ENCODE measurements at places on chromosomes 7 and 10. TPM values are rescaled to one million over a fixed set of nuclear protein-coding genes. Genes with fewer than 3 reads are reported as not detected.

Gene HMX2
- total RNA-seq, result not detected

Gene NRP1
- 5.0 TPM for total RNA-seq

Gene SPDYE1
- not detected for total RNA-seq

Gene ATP6V0E2
- total RNA-seq, result 46.7 TPM

Gene RSPH10B2
- total RNA-seq, result 0.59 TPM

Gene HELLS
- total RNA-seq, result 247 TPM

Gene ASIC3
- total RNA-seq, result 4.0 TPM

Gene UPP1
- total RNA-seq, result 64.2 TPM

Gene SERPINE1
- 0.45 TPM for total RNA-seq

Gene SEMA3A
- total RNA-seq, result 0.14 TPM

Gene PNLIP
- total RNA-seq, result not detected

Gene EFCAB10
- not detected for total RNA-seq

Gene GNAT3
- total RNA-seq, result not detected

Gene AKR1D1
- not detected for total RNA-seq

Gene SLC13A4
- not detected for total RNA-seq

Gene ACTR3C
- 7.9 TPM for total RNA-seq

Gene DYDC1
- total RNA-seq, result not detected

Gene WNT16
- not detected for total RNA-seq

Gene LLCFC1
- total RNA-seq, result not detected

Gene MRLN
- total RNA-seq, result 0.82 TPM

Gene UCMA
- total RNA-seq, result not detected

Gene GRID1
- not detected for total RNA-seq

Gene SPDYE2B
- total RNA-seq, result not detected

Gene SORCS3
- not detected for total RNA-seq

Gene ZPBP
- not detected for total RNA-seq

Gene UBE2D4
- total RNA-seq, result 17.2 TPM

Gene TMEM213
- total RNA-seq, result not detected

Gene CTTNBP2
- total RNA-seq, result not detected

Gene COL26A1
- total RNA-seq, result not detected

Gene PRLHR
- not detected for total RNA-seq

Gene FAM221A
- 6.6 TPM for total RNA-seq

Gene HOXA5
- total RNA-seq, result not detected

Gene LFNG
- 34.2 TPM for total RNA-seq

Gene KLLN
- total RNA-seq, result 0.54 TPM

Gene CNNM1
- total RNA-seq, result 0.28 TPM

Gene TRDMT1
- total RNA-seq, result 3.9 TPM

Gene PILRA
- 9.8 TPM for total RNA-seq

Gene WNT2
- total RNA-seq, result not detected

Gene FBXL13
- total RNA-seq, result 0.99 TPM

Gene ZNF736
- total RNA-seq, result 18.7 TPM

Gene TRPV5
- not detected for total RNA-seq

Gene THSD7A
- total RNA-seq, result not detected

Gene RASA4
- 54.1 TPM for total RNA-seq

Gene SPAM1
- total RNA-seq, result not detected

Gene OR2A42
- not detected for total RNA-seq

Gene KCND2
- total RNA-seq, result not detected

Gene PKD2L1
- total RNA-seq, result 0.17 TPM

Gene LGI1
- not detected for total RNA-seq

Gene CYP3A5
- total RNA-seq, result not detected

Gene STEAP4
- 0.58 TPM for total RNA-seq

Gene ACTL6B
- total RNA-seq, result not detected

Gene MEPCE
- 55.8 TPM for total RNA-seq

Gene ATG9B
- total RNA-seq, result 7.5 TPM

Gene PTN
- total RNA-seq, result not detected

Gene HTR7
- total RNA-seq, result not detected
